ENCODE measurements at places on chromosomes 7 and 10.

DNA sequence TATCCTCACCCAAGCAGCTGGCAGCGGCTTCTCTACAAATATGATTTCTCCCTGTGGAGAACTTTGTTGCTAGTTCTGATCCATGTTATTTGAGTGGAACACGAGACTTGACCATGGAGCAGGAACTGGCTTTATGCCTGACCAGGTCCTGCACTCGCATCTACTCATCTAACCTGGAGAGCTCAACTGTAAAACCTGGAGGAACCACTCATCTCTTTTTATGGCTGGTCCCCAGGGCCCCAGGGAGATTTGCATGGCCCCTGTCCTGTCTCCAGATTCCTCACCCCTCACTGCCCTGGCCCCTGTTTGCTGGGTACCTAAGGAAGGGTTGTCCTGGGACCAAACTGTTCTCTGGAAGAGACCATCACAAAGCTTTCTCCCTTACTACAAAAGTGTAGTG, 16.0 kb downstream of the TCAF1 start:
- no peak for DNase-seq

DNA sequence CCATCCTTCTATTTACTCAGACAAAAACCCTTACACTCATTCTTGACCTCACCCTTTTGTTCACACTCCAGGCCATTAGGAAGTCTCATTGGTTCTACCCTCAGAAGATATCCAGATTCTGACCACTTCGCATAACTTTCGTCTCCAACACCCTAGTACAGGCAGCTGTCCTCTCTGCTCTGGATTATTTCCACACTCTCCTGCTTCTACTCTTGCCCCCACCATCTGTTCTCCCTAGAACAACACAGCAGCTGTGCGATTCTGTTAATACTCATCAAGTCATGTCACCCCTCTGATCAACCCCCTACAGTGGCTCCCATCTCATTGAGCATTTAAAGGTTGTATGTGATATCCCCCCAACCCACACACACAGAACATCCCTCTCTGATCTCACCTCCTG, 15.5 kb upstream of the TRIL start:
- no peak for DNase-seq

GRCh38 chr7:131354390-131354789, 26.7 kb downstream of the MKLN1 start:
- no peak for DNase-seq

DNA sequence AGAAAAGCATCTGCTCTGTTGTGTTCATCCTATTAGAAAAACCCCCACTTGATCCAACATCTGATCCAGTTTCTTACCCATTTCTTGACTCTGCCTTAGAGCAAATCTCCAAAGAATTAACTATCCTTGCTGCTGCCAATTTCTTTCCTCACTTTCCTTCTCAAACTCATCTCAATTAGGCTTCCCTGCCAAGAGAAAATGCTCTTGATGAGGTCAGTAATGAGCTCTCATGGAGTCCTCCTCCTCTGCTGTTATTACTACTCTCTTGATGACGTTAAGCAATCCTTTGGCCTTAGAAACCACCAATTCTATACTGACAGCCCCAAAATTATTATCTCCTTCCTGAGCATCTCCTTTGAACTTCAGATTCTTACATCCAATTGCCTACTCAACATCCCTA, 162.0 kb upstream of the FAM13C start:
- DNase-seq: no peak

GRCh38 chr7:151715666-151716315, 161.1 kb downstream of the PRKAG2 start:
- no peak for DNase-seq

DNA sequence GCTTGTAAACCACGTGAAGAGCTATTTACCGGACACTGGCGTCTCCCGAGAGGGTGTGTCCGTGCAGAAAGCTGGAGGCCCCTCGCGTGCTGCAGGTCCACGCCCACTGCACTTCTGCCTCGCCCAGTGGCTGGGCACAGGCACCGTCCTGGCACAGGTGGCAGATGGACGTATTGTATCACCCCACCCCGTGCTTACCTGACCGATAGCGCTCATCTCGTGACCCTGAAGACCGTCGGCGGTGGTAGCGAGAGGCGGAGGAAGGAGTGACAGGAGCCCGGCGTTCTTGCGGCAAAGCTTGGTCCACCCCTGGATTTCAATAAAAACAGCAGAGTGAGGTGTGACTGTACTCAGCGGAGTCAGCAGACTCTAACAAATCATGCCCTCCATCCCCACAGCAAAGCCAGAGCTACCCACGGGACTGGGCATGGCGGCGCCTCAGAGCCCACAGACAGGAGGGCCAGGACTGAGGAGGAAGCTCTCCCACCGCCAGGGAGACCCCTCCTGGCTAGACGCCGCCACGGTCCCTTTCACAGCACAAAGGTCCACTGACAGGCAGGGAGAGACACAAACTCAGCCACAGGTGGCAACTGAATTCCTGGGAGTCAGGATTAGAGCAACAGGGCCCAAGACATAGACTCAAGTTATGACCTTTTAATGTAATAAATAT, 217.1 kb downstream of the DIP2C start:
- DNase-seq: no peak

GRCh38 chr10:79097021-79097872, 28.5 kb downstream of the ZMIZ1 start:
- DNase-seq: no peak

- peak; percentile 13 for DNase-seq
Measured at GRCh38 chr7:116862951-116863670, 724 bp downstream of the CAPZA2 start.

- no peak for DNase-seq
Measured at GRCh38 chr10:48309711-48310226, 3.3 kb downstream of the MAPK8 start.

GRCh38 chr10:35259769-35260397, 76.4 kb upstream of the CCNY start:
- peak; percentile 12 for DNase-seq

- DNase-seq: no peak
Measured at GRCh38 chr7:69910150-69910549, 311.9 kb downstream of the AUTS2 start.

GRCh38 chr10:49324711-49325110, 25.7 kb downstream of the C10orf71 start:
- no peak for DNase-seq

GRCh38 chr7:16695621-16696237, 49.7 kb downstream of the BZW2 start:
- peak; percentile 14 for DNase-seq

DNA sequence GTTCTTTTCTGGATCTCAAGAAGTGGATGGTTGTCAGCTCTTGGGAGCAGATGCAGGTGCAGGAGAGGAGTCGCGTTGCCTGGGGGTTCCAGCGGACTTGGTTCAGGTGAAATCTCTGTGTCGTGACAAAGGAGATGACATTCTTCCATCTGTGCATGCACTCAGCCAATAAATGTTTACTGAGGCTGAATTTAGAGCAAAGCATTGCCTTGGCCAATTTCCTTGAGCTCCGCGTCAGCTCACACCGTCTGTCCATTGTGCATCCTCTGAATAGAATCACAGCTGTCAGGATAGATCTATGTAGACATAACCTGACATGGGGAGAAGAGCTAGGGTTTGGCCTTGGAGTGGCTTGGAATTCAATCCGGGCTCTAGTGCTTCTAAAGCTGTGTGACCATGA, 343.7 kb downstream of the GLRX3 start:
- no peak for DNase-seq

DNA sequence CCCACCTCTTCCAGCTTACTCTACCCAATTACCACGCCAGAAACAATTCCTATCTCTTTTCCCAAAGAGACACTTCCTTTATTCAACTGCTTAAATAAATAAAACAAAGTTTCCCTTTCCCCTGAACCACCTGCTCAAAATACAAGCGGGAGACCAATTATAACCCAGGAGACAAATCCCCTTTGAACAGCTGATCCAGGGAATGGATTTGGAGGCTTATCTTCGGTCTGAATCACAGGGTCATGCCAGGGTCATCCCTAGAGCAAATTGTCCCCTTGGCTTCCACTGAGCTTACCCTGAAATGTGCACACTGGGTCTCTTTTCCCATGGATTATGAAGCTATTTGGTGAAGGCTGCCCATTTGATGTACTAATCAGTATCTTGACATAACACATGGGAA, 99.9 kb upstream of the JAZF1 start:
- no peak for DNase-seq

Measured in activated CD8-positive, alpha-beta T cell treated with anti-CD3 and anti-CD28 coated beads for 36 hours (primary cell).